ENCODE measurements at places on chromosomes 12 and 14.

DNA sequence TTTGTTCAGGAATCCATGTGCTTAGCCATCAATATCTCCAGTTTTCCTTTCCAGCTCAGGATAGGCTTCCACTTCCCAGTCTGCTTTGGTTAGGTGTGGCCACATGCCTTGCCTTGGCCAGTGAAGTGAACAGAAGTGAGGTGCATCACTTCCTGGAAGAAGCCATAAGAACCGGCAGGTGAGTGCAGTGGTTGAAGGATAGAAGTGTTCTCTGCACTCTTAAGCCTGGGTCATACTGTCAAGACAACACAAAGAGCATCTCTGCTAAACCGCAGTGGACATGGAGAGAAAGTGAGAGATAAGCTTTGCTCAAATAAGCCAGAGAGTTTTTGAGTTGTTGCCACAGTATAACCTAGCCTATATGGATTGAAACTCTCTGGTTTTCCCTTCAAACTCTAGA lies 11.4 kb downstream of the GNG2 start:
- no peak for DNase-seq

- DNase-seq: no peak
Measured at GRCh38 chr12:34208331-34209258, 186.3 kb downstream of the ALG10 start.

DNA sequence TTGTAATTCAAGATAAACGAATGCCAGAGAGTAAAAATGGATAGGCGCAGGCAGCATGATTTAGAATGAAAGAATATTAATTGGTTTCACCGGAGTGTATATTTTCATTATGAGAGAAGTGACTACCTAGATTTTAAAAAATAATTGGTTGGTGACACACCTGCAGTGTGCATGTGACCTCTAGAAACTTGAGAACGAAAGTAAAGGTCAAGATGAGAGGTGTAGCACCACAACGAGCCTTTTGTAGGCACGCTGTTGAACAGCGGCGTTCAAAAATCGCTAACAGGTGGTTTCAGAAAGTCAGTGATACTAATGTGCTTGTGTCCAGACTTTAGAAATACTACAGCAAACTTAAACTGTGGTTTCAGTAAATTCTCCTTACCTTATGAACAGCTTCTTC lies 123.8 kb downstream of the NPAS3 start:
- no peak for DNase-seq

DNA sequence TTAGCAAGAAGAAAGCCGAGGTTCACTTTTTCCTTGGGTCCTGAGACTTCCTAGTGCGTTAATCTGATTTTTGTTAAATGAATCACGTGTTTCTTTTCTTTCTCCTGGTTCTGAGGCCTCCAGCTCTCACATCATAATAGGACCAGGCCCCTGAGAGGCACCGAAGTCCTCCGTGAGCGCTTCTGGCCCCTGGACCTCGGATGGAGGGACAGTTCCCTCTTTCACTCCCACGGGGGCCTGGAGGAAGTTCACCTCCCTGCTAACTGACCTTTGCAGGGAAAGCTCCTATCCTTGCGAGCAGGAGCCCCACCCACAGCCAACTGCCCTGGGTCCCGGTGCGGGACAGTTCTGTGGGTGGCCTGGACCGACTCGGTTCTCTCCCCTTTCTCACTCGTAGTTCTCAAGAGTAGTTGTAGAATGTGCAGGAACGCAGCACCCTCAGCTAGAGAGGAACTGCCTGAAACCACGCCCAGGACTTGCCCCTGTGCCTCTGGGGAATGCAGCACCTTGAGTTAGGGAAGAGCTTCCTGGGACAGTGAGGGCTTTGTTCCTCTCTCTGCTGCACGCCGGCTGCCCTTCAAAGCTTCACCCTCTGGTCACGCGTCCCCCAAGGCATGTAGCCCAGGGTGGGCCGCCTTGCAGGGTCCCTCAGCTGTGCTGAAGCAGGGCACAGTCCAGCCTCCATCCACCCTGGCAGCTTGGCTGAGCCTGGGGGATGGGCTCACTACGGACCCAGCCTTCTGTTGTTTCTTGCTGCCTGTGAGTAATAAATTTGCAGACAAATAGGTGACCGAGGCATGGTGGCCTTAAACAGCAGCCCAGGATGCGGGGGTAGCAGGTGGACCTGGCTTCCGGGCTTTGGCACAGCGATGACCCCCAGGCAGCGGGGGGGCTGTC lies 264.6 kb downstream of the ADGRD1 start:
- no peak for DNase-seq

DNA sequence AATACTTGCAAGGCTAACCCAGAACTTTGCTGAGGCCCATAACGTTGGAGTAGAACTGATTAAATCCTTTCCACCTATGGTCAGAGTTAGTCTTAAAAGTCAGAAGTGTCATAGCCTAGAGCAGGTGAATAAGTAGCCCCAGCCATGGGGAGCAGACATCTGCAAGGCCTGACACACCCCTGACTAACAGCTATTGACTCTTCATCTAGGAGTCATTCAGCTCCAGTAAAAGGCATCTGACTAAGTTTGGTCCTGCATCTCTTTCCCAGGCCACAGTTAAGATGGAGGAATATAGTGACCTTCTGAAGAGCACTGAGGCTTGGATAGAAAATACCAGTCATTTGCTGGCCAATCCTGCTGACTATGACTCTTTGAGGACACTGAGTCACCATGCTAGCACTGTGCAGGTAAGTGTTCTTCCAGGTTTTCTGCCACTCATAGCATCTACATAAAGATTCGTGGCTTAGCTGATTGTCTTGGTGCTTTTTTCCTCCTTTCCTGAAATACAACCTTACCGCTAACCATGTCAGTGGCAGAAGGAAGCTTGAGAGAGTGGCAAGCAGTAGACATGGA lies 212.9 kb downstream of the ESR2 start:
- DNase-seq: no peak

GRCh38 chr12:24057920-24058476 lies 108.5 kb upstream of the SOX5 start:
- DNase-seq: no peak

GRCh38 chr12:52074971-52075724 lies 4.4 kb upstream of the SMIM41 start:
- no peak for DNase-seq

DNA sequence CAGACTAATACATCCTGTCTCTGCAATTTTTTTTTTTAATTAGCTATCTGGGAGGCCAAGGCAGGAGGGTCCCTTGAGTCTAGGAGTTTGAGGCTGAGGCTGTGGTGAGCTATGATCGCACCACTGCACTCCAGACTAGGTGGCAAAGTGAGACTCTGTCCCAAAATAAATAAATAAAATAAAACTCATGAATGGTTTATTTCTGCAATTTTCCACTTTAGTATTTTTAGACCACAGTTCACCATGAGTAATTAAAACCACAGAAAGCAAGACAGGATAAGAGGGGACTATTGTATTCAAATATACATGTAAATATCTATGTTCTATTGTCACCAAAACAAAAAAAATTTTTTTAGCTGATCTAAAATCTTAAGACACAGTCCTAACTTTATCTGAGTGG lies 17.8 kb downstream of the TAOK3 start:
- no peak for DNase-seq

DNA sequence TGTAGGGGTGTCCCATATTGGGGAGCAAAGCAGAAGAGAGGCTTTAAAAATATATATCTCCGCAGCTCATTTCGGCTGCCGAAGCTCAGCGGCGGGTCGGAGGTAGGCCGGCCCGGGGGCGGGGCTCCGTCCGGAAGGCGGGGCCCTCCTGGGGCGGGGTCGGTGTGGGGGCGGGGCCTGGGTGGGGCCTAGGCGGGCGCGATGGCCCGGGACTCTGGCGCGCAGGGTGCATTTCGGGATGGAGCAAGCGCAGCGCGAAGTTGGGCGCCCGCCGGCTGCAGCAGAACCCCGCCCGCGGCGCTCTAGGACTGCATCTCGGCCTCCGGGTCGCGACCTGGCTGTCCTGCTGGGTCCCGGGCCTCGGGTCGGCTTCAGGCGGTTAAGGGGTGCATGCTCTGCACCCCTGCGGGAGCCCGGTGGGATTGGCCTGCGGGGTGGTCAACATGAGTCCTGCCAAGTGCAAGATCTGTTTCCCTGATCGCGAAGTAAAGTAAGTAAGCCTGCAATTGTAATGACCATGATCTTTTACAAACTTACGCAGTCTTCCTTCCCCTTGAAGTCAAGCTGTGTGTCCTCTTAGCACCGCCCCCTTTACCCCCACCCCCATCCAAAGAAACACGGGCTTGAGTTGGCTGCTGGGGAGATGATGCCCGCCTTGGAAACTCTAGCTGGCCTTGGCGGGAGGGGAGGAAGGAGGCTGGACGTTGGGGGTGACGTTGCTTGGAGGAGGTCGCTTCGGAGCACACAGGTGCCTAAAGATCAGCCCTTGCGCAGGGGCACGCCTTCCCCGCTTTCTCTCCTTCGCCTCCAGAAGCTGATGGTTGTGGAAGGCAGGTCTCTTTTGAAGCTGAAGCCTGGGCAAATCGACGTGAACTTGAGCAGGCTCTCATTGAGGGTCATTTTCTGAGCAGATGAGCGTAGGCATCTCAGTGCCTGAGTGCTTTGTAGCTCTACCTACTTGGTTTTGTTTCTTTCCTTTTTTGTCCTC lies 38.4 kb downstream of the ACACB start:
- peak; percentile 83 for DNase-seq

- no peak for DNase-seq
Measured at GRCh38 chr12:62888454-62889110, 46.4 kb downstream of the PPM1H start.

DNA sequence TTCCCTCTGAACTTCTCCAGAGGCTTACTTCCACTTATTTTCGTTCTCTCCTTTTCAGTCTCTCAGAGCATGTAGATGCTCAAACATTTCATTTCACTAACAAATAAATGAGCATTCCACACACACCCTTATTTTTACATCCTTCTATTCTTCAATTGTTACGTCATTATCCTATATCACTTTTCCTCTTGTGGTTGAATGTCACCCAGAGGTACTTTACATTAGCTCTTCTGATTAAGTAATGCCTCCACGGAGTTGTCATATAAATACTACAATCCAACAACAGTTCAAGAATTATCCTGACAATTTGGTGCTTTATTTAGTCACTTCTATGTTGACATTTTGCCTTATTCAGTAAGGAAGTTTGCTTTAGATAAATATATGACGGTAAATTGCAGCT lies 18.4 kb downstream of the FAR2 start:
- no peak for DNase-seq

DNA sequence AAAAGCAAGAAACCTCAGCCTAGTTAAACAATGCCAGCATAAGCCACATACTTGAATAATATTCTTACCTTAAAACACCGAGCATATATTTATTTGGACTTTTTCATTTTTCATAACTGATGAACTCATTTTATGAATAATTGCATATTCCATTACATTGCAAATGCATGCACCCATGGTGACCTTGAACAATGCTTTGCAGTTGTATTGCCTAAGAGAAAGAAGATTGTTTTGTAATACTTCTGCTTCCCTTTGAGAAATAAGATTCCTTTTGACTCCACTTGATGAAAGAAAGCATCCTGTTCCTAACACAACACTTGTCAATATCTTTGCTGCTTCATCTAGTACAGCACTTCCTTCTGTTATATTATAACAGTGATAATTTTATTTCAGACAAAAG lies 1182.2 kb downstream of the FLRT2 start:
- no peak for DNase-seq

All from CD4-positive, alpha-beta T cell treated with Interleukin-6 at 100 ng/mL for 8 hours (primary cell).